WTC11 (cell line): ENCODE measurements at places on chromosomes 7 and 10.

DNA sequence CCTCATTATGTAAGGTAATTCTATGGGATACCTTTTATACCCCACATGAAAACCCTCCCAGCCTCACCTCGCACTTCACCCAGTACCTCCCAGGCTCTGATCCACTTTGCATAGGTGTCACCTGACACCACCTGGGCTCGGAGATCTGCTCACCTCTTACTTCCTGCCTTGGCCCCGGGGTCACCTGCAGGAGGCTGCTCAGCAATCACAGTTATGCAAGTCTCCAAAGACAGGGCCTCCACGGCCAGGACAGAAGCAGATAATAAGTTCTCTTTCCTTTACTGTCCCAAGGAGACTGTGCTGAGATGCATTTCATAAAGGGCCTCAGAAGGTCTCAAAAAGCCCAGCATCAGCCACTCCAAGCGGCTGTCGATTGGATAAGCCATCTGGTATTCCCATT is 112.4 kb upstream of the PPP2R2D start:
- DNase-seq, result peak; percentile 38

- no peak for DNase-seq
Observed at GRCh38 chr7:95317546-95317945, 6.8 kb downstream of the PON1 start.

DNA sequence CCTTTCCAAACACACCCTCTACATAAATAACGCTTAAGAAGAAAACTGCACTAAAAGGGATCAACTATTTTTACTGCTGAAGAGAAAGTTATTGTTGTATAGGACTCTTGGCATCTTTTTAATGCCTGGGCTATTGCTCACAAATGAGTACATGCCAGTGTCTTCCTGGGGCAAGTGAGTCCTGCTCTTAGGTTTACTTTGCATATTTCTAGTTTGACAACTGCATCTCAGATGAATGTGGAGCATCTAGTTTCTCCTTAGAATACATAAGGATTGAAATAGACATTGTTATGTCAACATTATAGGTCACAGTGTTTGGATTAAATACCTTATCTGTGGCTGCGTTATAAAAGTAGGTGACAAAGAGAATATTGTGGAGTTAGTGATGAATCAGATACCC is 44.5 kb downstream of the PSMC2 start:
- DNase-seq, result no peak

- DNase-seq, result no peak
Observed at GRCh38 chr10:47034441-47035051, 123.3 kb downstream of the PTPN20 start.

DNA sequence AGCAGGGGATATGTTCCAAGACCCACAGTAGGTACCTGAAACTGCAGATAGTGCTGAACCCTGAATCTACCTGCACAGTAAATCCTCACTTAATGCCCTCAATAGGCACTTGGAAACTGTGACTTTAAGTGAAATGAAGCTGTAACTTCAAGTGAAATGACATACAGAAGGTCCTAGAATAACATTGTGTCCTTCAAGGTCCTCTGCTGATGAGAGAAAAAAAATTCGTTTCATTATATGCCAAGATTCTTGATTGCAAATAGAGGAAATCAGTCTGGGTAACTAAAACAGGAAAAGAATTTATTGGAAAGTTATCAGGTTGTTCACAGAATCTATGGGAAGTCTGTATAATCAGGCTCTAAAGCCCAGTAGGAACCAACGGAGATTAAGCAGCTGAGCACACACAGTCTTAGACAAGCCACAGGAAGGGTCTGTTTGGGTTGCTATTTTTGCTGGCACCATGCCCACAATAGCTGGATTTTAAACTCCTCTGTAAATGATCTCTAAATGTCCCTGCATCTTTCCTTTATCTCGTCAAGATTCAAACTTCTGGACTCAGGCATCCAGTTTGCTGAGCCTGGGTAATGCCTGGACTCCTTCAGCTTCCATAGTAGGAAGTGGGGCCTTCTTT is 57.5 kb downstream of the EXOC4 start:
- no peak for DNase-seq

DNA sequence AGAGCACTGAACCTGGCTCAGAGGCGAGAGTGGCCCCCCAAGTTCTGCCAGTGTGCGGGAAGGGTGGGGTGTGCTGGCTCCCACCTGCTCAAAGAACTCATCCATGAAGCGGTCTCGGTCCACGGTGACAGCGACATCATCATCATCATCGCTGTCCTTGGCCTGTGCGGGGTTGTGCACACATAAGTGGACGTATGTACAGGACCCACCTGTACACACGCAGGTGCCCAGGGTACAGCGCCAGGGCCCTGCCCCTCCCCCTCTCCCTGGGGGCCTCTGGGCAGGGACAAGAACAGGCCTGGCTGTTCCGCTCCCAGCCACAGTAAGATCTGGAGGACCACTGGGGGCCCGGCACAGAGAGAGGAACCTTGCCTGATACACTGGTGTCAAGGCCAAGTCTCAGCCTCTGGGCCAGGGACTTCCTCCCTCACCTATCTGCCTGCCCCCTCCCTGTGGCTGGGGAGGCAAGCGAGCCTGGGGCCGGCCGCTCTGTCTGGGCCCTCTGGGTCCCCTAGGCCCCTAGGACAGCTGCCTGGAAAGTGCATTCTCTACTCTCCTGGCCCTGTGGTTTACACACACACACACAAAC is 10.4 kb downstream of the STX1A start:
- DNase-seq, result no peak

DNA sequence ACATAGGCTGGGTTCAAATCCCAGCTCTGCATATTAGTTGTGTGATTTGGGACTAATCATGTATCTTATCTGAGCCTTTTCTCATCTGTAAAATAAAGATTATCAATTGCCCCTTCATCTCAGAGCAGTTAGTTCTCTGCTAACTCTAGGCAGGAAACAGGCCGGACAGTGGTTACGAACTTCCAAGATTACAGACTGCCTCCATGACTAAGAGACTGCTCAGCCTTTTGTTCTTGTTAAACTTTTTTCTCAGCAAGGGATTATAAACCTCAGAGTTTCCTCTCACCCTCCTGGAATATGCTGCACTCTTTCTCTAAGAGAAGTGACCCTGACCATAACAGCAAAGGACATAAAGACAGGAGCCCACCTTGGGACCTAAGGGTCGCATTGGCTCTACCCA is 52.5 kb upstream of the NFKB2 start:
- DNase-seq, result no peak

GRCh38 chr7:139427788-139428187 is 55.7 kb downstream of the KLRG2 start:
- no peak for DNase-seq

- DNase-seq, result no peak
Observed at GRCh38 chr10:19449860-19450259, 366.4 kb upstream of the PLXDC2 start.

DNA sequence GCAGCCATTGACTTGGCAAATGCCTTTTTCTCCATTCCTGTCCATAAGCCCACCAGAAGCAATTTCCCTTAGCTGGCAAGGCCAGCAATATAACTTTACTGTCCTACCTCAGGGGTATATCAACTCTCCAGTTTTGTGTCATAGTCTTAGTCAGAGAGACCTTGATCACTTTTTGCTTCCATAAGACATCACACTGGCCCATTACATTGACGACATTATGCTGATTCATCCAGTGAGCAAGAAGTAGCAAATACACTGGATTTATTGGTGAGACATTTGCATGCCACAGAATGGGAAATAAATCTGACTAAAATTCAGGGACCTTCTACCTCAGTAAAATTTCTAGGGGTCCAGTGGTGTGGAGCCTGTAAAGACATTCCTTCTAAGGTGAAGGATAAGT is 649.7 kb upstream of the ANKRD30A start:
- DNase-seq, result no peak

GRCh38 chr7:27131390-27131819 is 848 bp upstream of the HOXA4 start:
- no peak for DNase-seq

DNA sequence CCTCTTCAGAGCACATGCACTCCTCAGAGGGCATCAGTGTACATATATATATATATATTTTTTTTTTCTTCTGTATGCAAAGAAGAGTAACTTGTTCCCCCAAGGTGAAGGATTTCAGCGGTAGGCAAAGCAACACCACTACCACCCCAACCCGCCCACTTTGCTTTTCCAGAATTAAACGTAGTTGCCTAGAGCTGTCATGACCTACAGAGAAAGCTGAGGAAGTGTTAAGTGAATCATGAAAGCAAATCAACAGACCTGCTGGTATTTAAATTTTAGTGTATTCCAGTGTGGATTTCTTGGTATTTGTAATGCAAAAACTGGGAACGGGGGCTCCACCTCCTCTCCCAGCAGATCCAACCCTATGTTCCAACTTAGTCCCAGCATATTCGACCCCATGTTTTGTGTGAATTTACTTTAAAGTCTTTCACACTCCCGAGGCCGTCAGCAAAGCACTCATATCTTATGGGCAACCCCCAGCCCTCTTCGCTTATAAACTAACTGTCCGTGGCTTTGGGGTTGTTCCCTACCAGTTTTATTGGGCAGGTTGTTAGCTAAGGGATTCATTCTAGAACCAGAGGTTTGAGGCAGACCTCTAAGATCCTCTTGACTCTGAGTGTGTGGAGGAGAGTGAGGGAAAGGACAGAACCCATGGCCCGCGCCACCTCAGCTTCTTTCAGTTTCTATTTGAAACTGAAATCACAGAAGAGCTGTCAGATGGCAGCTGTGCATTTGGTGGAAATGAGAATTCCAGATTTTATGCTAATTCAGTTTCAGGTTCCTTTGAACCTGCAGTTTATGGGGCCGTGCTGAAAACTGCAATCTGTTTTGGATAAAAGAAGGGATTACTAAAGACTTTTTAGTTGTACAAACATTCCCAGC is 450.2 kb upstream of the GALNT17 start:
- DNase-seq, result no peak

GRCh38 chr7:124130-124949 is 68.0 kb upstream of the FAM20C start:
- DNase-seq, result no peak

- no peak for DNase-seq
Observed at GRCh38 chr10:110273474-110273873, 31.2 kb downstream of the SMNDC1 start.

GRCh38 chr7:152344253-152344652 is 91.5 kb downstream of the KMT2C start:
- DNase-seq, result no peak

DNA sequence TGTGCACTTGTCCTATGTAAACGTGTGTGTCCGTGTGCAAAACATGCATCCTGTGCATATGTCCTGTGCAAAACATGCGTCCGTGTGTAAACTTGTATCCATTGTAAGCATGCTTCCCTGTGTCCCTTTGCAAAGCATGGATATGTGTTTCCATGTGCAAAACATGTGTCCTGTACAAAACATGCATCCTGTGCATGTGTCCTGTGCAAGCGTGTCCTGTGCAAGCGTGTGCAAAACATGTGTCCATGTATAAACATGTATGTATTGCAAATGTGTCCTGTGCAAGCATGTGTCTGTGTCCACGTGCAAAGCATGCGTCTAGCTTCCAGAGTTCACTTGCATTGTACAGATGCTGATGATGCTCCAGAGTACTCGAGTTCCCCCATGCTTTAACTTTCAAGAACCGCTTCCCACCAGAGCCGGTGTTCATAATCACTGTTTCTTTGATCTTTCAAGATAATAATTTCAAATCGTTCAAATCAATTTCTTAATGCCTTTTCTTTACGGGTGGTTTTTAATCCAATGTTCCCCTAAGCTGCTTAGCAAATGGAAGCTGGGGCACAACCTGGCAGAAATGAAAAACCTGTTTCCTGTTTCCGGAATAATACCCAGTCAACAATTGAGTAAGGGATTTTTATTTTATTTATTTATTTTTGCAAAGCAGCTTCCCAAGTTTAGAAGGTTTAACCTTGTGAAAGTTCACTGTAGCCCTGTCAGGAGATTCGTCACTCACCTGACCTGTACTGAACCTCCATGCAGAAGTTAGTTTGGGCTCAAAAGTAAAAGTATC is 641 bp upstream of the ASB13 start:
- DNase-seq, result no peak

GRCh38 chr7:826230-826917 is 5.9 kb upstream of the SUN1 start:
- no peak for DNase-seq

- DNase-seq, result no peak
Observed at GRCh38 chr7:70525991-70526390, 606.0 kb upstream of the GALNT17 start.

GRCh38 chr7:86825264-86825663 is 181.6 kb downstream of the GRM3 start:
- no peak for DNase-seq

DNA sequence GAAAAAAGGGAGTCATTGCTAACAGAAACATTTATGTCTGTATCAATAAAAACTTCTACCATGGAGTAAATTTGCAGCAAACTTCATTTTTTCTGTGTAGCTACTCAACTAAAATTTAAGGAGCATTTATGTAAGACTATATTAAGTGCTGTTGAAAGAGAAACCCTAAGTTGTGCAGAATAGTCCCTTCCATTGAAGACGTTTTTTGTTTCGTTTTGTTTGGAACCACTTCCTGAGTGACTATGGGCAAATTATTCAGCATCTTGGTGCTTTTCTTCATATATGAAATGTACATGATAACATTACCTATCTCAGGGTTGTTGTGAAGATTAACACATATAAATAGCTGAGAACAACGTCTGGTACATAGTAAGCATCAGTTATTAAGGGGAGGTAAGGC is 24.3 kb downstream of the SEM1 start:
- no peak for DNase-seq

DNA sequence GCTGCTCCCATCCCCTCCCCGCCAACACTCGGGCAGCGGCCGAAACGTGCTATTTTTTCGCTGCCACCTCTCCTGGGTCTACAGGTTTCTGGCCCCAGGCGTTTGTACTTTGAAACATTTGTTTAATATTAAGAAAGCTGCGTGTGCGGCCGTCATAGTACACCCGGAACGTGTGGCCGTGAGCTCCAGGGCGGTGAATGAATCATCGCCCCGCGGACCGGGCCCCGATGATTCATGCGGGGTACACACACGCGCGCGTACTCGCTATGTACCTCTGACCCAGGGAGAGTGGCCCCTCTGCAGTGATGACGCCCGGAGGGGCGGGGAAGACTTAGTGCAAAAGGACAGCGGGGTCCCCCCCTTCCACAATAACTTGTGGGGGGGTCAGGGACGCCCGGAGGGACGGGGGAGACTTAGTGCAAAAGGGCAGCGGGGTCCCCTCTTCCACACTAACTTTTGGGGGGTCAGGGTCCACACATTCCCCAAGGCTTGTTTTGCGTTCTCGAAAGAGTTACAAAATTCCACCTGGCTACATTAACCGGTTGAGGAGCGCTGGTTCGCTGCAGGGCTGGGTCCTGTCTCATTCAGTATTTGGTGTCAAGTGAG is 56.5 kb upstream of the PCGF5 start:
- peak; percentile 22 for DNase-seq

DNA sequence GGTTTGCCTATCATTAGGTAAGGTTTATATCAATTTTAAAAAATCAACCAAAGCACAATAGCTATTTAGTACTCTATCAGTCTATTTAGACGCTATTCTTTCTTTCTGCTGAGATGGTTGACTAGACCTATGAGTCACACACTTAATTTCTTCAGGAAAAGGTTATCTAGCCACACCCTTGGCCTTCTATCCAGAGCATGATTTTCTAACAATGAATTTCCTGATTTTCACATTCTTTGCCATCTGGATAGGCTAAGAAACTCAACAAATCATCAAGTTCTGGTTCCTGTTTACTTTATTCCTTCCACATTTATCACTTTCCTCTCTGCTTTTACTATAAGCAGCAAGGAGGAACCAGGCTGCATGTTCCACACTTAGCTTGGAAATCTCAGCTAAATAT is 8.1 kb downstream of the PRPS1L1 start:
- no peak for DNase-seq
